ENCODE measurements at places on chromosomes 16 and 17. TPM values are rescaled to one million over a fixed set of nuclear protein-coding genes. Genes with fewer than 3 reads are reported as not detected.

PRDM7 gene
- not detected for total RNA-seq

TRPV3 gene
- total RNA-seq, result 0.92 TPM

SLFN12 gene
- total RNA-seq, result 8.8 TPM

KIF2B gene
- total RNA-seq, result not detected

RNF43 gene
- total RNA-seq, result 20.5 TPM

FOXC2 gene
- not detected for total RNA-seq

MLKL gene
- 25.6 TPM for total RNA-seq

TMEM132E gene
- not detected for total RNA-seq

PERCC1 gene
- not detected for total RNA-seq

CCL16 gene
- not detected for total RNA-seq

MEFV gene
- 0.18 TPM for total RNA-seq

OTOP2 gene
- total RNA-seq, result not detected

CD300LB gene
- not detected for total RNA-seq

ACSM3 gene
- 3.9 TPM for total RNA-seq

C1QTNF1 gene
- not detected for total RNA-seq

UMOD gene
- not detected for total RNA-seq

CRYBA1 gene
- total RNA-seq, result not detected

TNFRSF17 gene
- not detected for total RNA-seq

TMEM220 gene
- 0.21 TPM for total RNA-seq

PKD1 gene
- total RNA-seq, result 86.9 TPM

CFAP52 gene
- total RNA-seq, result not detected

ABCA9 gene
- total RNA-seq, result not detected

C16orf89 gene
- not detected for total RNA-seq

KRTAP4-1 gene
- not detected for total RNA-seq

SULT1A2 gene
- 0.32 TPM for total RNA-seq

TK1 gene
- total RNA-seq, result 64.6 TPM

TAT gene
- not detected for total RNA-seq

WDR81 gene
- 17.3 TPM for total RNA-seq

CRHR1 gene
- total RNA-seq, result not detected

PRCD gene
- total RNA-seq, result not detected

SCIMP gene
- total RNA-seq, result not detected

SNX20 gene
- total RNA-seq, result 35.2 TPM

GAST gene
- not detected for total RNA-seq

MYO15B gene
- 33.9 TPM for total RNA-seq

TMEM98 gene
- total RNA-seq, result 18.8 TPM

NOG gene
- not detected for total RNA-seq

CHRNE gene
- 0.44 TPM for total RNA-seq

RCVRN gene
- not detected for total RNA-seq

KRTAP4-6 gene
- not detected for total RNA-seq

PHB1 gene
- total RNA-seq, result 339 TPM

ABCC1 gene
- 95.7 TPM for total RNA-seq

VPS35 gene
- 90.5 TPM for total RNA-seq

PIGS gene
- total RNA-seq, result 65.1 TPM

CHST6 gene
- not detected for total RNA-seq

KRTAP9-2 gene
- not detected for total RNA-seq

KRTAP9-8 gene
- total RNA-seq, result not detected

TADA2A gene
- total RNA-seq, result 34.6 TPM

RNF222 gene
- total RNA-seq, result not detected

CCDC40 gene
- total RNA-seq, result not detected

GGA2 gene
- total RNA-seq, result 110 TPM

ESRP2 gene
- total RNA-seq, result 0.34 TPM
